ENCODE measurements at places on chromosomes 2 and 18. TPM values are rescaled to one million over a fixed set of nuclear protein-coding genes. Genes with fewer than 3 reads are reported as not detected.
A peak's percentile ranks its signal among the peaks of the same experiment; 100 is the strongest.

UPP2 gene
- not detected for total RNA-seq

KCNJ13 gene
- total RNA-seq: not detected

CCDC178 gene
- total RNA-seq: 0.58 TPM

TCF23 gene
- total RNA-seq: 0.35 TPM

FSHR gene
- 0.31 TPM for total RNA-seq

- peaks cover under 1% of the 10 kb centered on the region for H3K27me3 ChIP-seq
- no peaks in the 10 kb centered on the region for H3K4me1 ChIP-seq
- no peak overlapping the region for H3K27ac ChIP-seq
Measured at GRCh38 chr18:77669331-77669730, 419.7 kb downstream of the GALR1 start.

- no peak for DNase-seq
- H3K36me3 ChIP-seq: no peaks in the 10 kb centered on the region
- no peaks in the 10 kb centered on the region for H3K27me3 ChIP-seq
- H3K4me3 ChIP-seq: no peak overlapping the region
- no peaks in the 10 kb centered on the region for H3K4me1 ChIP-seq
Measured at GRCh38 chr18:22427822-22428549, 10.3 kb upstream of the CTAGE1 start.

DNA sequence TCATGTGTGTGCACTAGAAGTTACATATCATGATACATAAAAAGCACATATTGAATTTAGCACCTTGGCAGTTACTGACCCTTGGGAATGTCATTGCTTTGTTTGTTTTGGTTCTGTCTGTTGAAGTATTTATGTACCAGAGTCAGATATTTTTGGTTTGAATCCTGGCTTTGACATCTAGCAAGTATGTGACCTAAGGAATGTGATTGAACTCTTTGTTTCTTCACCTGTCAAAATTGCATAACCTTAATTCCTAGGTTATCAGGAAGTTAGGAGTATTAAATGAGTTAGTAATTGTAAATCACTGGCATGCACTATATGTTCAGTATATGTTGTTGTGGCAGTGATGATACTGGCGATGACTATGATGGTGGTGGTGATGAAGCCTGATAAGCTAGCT lies 1003.5 kb upstream of the NRXN1 start:
- no peak for DNase-seq
- H3K4me1 ChIP-seq: no peaks in the 10 kb centered on the region
- no peak overlapping the region for H3K4me3 ChIP-seq
- no peaks in the 10 kb centered on the region for H3K27me3 ChIP-seq
- H3K27ac ChIP-seq: no peak overlapping the region
- H3K36me3 ChIP-seq: no peaks in the 10 kb centered on the region

DNA sequence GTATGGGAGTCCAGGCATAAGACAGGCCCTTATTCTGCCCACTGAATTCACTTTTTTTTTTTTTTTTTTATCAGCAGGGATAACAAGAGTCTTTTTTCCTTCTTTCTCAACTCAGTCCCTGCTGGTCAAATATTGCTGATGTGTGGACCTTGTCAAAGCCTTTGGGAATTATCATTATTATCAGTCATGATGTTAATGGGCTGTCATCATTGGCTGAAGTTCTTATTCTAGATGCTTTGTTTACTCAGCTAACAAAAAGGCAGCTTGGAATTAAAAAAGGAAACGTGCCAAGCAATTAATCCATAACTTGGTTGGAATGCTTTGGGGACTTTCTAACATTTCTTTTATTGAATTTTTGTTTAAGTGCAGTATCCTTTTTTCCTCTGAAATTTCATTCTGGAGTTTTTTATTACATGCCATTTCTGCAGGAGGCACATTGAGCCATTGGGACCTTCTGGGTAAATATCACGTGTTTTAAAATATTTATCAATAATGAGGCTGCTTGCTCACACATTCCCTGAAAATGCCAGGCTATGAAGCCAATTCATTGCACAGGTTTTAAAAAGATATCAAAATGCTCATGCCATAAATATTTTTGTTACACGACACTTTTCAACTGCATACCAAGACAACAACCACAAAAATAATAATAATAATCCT lies 246.3 kb downstream of the TXNL1 start:
- DNase-seq: peak; percentile 44
- H3K27me3 ChIP-seq: no peaks in the 10 kb centered on the region
- H3K4me3 ChIP-seq: no peak overlapping the region
- H3K36me3 ChIP-seq: no peaks in the 10 kb centered on the region
- no peaks in the 10 kb centered on the region for H3K4me1 ChIP-seq

- H3K27me3 ChIP-seq: no peaks in the 10 kb centered on the region
- H3K4me1 ChIP-seq: no peaks in the 10 kb centered on the region
- H3K4me3 ChIP-seq: no peak overlapping the region
- no peak overlapping the region for H3K27ac ChIP-seq
- H3K36me3 ChIP-seq: peaks cover 10% of the 10 kb centered on the region
- DNase-seq: no peak
Measured at GRCh38 chr2:15222856-15223255, 338.3 kb downstream of the NBAS start.

DNA sequence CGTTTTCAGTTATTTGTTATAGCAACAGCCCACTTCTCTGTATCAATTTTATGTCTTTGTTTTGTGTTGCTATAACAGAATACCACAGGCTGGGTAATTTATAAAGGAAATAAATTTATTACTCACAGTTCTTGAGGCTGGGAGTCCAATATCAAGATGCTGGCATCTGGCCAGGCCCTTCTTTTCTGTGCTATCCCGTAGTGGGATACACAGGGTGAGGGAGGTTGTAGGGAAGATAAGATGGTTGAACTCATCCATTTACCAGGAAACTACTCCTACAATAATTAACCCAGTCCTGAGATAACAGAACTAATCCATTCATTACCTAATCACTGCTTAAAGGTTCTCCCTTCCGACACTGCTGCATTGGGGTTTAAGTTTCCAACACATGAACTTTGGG lies 220.7 kb downstream of the TPGS2 start:
- H3K27me3 ChIP-seq: no peaks in the 10 kb centered on the region
- H3K27ac ChIP-seq: no peak overlapping the region
- no peak for DNase-seq

DNA sequence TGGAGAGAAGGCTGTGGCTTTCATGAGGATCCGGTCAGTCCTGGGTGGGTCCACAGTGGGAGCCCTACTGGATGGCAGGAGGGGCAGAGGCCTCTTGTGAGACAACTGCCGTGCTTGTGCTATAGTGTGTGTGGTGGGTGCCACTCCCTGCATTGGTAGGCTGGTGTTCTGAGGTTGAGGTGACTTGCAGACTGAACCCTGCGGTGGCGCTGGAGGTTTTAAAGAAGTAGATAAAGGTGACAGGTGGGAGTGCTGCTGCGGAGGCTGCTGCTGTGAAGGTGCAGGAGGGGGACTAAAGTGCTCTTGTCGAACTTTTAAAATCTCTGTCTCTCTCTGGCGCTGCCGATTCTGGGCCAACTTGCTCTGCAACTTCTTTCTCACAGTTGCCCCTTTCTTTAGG lies 29.7 kb downstream of the INO80D start:
- no peak overlapping the region for H3K27ac ChIP-seq
- no peak overlapping the region for H3K4me3 ChIP-seq
- H3K27me3 ChIP-seq: no peaks in the 10 kb centered on the region
- peaks cover 24% of the 10 kb centered on the region for H3K36me3 ChIP-seq
- H3K4me1 ChIP-seq: no peaks in the 10 kb centered on the region

GRCh38 chr18:10164271-10165071 lies 250.7 kb downstream of the VAPA start:
- peaks cover 22% of the 10 kb centered on the region for H3K4me1 ChIP-seq
- H3K27me3 ChIP-seq: no peaks in the 10 kb centered on the region
- peak; percentile 77 for DNase-seq
- H3K4me3 ChIP-seq: no peak overlapping the region
- H3K27ac ChIP-seq: no peak overlapping the region

- H3K27ac ChIP-seq: no peak overlapping the region
- H3K36me3 ChIP-seq: no peaks in the 10 kb centered on the region
- peak; percentile 6 for DNase-seq
- no peaks in the 10 kb centered on the region for H3K27me3 ChIP-seq
- no peak overlapping the region for H3K4me3 ChIP-seq
- no peaks in the 10 kb centered on the region for H3K4me1 ChIP-seq
Measured at GRCh38 chr18:1408376-1408775, 503.7 kb downstream of the ADCYAP1 start.

- H3K27me3 ChIP-seq: no peaks in the 10 kb centered on the region
- peak; percentile 20 for DNase-seq
- no peak overlapping the region for H3K4me3 ChIP-seq
- no peaks in the 10 kb centered on the region for H3K36me3 ChIP-seq
- H3K4me1 ChIP-seq: no peaks in the 10 kb centered on the region
- no peak overlapping the region for H3K27ac ChIP-seq
Measured at GRCh38 chr2:236055471-236055870, 112.7 kb downstream of the GBX2 start.

- H3K36me3 ChIP-seq: no peaks in the 10 kb centered on the region
- H3K27ac ChIP-seq: no peak overlapping the region
Measured at GRCh38 chr2:30732876-30733275, 74.4 kb downstream of the CAPN13 start.

DNA sequence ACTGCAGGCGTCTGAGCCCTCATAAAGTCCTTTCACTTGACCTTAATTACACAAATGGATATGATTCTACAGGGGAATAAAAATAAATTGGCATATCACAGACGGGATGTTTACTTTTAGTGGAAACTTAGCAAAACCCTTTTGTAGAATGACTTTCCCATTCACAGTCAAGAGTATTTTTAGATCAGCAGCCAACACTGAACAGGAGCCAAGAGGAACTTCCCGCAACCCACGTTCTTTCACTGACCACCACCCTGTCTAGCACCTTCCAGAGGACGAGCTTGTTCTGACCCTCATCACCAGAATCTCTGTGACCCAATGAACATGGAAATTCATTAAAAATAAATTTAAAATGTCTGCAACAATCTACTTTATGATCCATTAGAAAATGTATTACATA lies 119.0 kb upstream of the SNTG2 start:
- H3K36me3 ChIP-seq: no peaks in the 10 kb centered on the region
- peaks cover 5% of the 10 kb centered on the region for H3K4me1 ChIP-seq
- H3K27me3 ChIP-seq: peaks cover 4% of the 10 kb centered on the region
- DNase-seq: peak; percentile 25
- H3K4me3 ChIP-seq: no peak overlapping the region

DNA sequence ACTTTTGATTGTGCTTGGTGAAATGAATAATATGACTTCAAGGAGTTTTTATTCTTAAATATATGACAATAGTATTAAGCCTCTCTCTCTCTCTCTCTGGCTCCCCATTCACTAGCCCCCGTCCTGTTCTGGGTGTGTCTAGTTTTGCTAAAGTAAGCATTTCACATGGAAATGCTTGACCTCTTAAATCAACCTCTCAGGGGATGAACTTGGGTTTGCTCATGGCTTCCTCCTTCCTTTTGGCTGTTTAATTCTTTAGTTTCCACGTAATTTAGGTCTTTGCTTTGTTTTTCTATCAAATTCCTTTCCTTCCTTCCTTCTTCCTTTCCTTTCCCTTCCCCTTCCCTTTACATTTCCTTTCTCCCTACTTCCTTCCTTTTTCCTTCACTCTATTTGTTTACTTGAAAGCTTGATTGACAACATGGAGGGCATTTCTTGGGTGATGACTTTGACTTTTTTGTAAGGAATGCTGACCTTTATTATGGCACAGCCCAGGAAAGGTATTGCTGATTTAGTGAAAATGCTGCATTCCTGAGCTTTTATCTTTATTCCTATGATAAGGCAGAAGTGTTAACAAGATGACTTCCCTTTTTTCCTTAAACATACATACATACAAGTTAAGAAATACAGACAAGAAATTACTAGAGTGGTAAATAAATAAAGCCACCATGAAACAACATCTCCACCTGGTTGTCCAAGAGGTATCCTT lies 3.6 kb downstream of the DPP4 start:
- peak overlapping the region; percentile 29 for H3K27ac ChIP-seq
- H3K4me1 ChIP-seq: peaks cover 10% of the 10 kb centered on the region
- no peak overlapping the region for H3K4me3 ChIP-seq
- H3K36me3 ChIP-seq: no peaks in the 10 kb centered on the region

- H3K4me3 ChIP-seq: no peak overlapping the region
- no peak overlapping the region for H3K27ac ChIP-seq
- H3K36me3 ChIP-seq: no peaks in the 10 kb centered on the region
- peaks cover 4% of the 10 kb centered on the region for H3K27me3 ChIP-seq
Measured at GRCh38 chr18:46320297-46320696, 216.1 kb downstream of the HAUS1 start.

DNA sequence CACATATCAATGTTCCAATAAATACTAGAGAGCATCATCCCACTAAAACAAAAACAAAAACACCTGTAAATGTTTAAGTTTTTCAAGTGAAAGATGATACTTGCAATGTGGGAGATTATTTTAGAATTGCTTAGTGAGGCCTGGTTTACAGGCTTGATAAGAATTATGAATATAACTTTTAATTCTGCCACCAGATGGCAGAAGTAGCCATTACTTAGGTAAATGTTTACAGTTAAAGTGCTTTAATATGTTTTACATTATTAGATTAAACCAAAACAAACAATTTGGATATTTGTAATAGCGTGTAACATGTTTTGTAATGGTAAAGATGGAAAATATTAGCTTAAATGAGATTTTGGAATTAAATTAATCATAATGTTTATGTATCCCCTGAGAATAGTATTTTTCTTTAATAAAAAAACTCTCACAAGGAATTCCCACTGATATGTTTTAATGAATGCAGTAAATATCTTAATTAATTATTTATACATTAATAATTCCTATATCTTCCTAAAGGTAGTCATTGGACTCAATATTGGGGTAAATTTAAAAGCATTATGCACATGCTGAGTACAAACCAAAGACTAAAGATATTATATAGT lies 522.0 kb downstream of the SPAG16 start:
- no peak overlapping the region for H3K4me3 ChIP-seq
- DNase-seq: peak; percentile 27
- H3K27ac ChIP-seq: no peak overlapping the region
- H3K27me3 ChIP-seq: no peaks in the 10 kb centered on the region
- no peaks in the 10 kb centered on the region for H3K36me3 ChIP-seq
- H3K4me1 ChIP-seq: no peaks in the 10 kb centered on the region

- no peaks in the 10 kb centered on the region for H3K36me3 ChIP-seq
- no peaks in the 10 kb centered on the region for H3K4me1 ChIP-seq
- no peak overlapping the region for H3K4me3 ChIP-seq
- no peak for DNase-seq
- peaks cover 2% of the 10 kb centered on the region for H3K27me3 ChIP-seq
Measured at GRCh38 chr2:68710336-68710735, 24.3 kb upstream of the ARHGAP25 start.

DNA sequence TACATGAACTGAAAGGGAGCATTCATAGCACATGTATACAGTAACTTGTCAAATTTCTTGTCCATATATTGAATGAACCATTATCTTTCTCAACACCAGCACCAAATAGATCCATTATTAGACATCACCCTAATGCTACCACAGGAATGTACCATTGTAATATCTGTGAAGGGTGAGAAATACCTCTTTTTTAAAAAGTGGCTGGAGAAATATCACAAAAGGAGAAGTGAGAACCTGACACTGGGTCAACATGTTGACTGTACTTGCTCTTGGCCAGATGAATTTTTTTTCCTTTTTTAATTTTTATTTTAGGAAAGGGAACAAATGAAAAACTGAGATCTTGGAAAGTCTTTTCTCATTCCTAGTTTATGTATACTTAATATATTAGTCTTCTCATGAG lies 63.5 kb downstream of the CAVIN2 start:
- H3K36me3 ChIP-seq: no peaks in the 10 kb centered on the region
- DNase-seq: no peak
- H3K27me3 ChIP-seq: no peaks in the 10 kb centered on the region
- no peaks in the 10 kb centered on the region for H3K4me1 ChIP-seq

GRCh38 chr18:58303363-58303762 lies 259.3 kb downstream of the NEDD4L start:
- DNase-seq: no peak
- H3K27ac ChIP-seq: no peak overlapping the region
- no peak overlapping the region for H3K4me3 ChIP-seq
- no peaks in the 10 kb centered on the region for H3K27me3 ChIP-seq
- H3K4me1 ChIP-seq: peaks cover 10% of the 10 kb centered on the region

Measured in muscle of leg (tissue), 16 donors.